ENCODE measurements at places on chromosomes 1 and 21.

GRCh38 chr1:105865546-105865945 lies 1190.9 kb upstream of the PRMT6 start:
- no peak for DNase-seq

GRCh38 chr1:209010475-209011230 lies 572.9 kb upstream of the CAMK1G start:
- no peak for DNase-seq

- no peak for DNase-seq
Measured at GRCh38 chr1:246860401-246860800, 71.3 kb downstream of the AHCTF1 start.

DNA sequence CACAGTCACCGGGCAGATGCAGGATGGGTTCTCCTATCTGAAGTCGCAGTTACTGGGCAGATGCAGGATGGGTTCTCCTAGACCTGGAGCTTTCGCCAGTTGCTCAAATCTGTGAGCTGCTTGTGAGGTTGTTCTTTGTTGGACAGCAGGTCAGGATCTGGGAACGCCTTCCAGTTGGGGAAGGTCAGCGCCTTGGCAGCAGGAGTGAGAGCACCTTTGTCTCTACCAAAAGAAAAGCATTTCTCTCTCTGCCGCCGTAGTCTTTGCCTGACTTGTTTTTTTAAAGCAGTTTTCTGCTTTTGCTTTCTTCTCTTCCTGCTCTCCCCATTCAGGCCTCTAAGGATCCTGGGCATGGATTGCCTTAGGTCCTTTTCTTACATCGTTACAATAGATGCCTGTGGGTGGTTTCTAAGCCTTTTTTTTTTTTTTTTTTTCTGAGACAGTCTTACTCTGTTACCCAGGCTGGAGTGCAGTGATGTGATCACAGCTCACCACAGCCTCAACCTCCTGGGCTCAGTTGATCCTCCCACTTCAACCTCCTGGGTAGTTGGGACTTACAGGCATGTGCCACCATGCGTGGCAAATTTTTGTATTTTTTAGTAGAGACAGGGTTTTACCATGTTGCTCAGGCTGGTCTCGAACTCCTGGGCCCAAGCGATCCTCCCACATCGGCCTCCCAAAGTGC lies 15.7 kb downstream of the PEX14 start:
- DNase-seq = no peak

DNA sequence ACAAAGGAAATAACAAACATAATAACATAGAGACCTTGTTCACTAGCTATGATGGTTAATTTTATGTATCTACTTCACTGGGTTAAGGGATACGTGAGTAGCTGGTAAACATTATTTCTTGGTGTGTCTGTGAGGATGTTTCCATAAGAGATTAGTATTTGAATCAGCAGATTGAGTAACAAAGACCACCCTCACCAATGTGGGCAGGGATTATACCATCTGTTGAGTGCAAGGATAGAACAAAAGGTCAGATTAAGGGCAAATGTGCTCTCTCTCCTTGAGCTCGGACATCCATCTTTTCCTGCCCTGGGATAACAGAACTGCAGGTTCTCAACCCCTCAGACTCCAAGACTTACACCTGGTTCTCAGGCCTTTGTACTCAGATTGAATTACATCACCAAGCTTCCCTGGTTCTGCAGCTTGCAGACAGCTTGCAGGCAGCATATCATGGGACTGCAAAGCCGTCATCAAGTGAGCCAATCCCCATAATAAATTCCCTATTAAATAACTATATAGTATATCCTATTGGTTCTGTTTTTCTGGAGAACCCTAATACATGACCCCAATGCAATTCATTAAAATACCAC lies 9.2 kb downstream of the SPATA6 start:
- DNase-seq = no peak

DNA sequence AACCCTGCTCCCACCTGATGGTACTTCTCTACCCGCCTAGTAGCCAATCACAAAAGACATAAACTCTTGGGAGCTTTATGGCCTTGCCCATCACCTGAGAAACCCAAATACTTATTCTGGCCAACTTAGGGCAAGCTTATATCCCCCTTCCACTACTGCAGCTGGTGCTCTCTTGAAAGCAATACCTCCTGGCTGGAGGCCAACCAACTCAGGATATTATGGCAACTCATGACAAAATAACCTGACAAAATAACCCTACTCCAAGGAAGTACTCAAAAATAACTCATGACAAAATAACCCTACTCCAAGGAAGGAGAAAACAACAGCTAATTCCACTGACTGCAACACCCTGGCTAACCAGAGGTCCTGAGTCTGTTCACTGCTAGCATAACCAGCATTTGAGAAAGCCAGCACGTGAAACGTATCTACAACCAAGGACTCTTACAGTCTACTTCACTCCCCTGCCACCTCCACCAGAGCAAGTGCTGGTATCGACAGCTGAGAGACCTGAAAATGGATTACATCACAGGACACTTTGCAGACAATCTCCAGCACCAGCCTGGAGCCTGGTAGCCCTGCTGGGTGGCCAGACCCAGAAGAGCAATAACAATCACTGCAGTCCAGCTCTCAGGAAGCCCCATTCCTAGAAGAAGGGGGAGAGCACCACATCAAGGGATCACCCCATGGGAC lies 179.9 kb downstream of the COL24A1 start:
- DNase-seq = no peak

DNA sequence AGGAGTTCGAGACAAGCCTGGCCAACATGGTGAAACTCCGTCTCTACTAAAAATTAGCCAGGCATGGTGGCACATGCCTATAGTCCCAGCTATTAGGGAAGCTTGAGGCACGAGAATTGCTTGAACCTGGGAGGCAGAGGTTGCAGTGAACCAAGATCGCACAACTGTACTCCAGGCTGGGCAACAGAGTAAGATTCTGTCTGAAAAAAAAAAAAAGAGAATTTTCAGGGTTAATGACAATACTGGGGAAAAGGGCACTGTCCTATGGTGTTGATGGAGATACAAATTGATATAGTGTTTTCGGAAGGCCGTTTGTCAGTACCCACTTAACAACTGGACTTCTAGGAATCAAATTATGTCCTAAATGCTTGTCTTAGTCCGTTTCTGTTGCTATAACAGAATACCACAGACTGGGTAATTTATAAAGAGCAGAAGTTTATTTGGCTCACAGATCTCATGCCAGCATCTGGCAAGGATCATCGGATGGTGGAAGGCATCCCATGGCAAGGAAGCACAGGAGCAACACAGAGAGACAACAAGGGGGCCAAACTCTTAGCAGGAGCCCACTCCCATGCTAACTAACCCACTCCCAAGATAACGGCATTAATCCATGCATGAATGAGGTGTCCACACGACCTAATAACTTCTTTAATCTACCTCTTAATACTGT lies 41.3 kb downstream of the ZBTB8A start:
- DNase-seq = no peak

- no peak for DNase-seq
Measured at GRCh38 chr21:23743821-23744220, 1863.5 kb downstream of the MRPL39 start.

GRCh38 chr1:202005958-202006357 lies 4.4 kb upstream of the ELF3 start:
- no peak for DNase-seq

DNA sequence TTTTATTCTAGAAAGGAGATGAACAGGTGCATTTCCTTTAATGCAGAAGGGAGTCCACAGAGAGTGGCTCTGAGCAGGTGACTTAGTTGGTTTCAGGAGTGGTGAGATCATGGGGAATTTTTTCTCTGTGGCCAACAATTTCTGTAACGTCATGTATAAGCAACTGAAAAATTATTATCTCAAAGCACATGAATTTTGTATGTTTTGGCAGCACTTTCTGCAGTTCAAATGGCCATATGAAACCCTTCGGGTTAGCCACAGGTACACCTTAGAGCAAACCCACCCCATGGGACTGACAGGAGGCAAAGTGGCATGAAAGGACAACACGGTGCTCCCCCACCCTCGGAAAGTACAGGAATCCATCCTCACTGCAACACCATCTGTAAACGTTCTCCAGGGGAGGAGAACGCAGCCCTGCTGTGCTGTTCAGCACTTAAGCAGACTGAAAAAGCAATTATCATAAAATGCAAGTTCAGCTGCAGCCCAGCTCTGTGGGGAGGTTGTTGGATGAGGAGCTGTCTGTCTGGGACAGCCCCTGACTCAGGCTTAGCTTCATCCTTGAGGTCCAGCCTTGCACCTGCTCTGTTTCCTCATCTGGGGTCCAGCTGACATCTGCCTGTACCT lies 55.8 kb upstream of the CLDN14 start:
- DNase-seq = no peak

- no peak for DNase-seq
Measured at GRCh38 chr21:32186804-32187203, 92.0 kb downstream of the MIS18A start.

GRCh38 chr1:101738475-101738874 lies 258.3 kb downstream of the OLFM3 start:
- DNase-seq = no peak

DNA sequence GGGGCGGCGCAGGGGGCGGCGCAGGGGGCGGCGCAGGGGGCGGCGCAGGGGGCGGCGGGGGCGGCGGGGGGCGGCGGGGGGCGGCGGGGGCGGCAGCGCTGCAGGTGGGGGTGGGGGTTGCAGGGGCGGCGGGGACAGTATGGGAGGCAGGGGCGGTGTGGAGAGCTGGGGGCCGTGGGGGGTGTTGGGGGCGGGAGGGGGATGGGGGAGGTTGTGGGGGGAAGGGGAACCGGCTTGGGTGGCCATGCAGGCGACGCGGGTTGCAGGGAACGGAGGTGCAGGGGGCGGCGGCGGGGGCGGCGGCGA lies 13.0 kb upstream of the SLC19A1 start:
- no peak for DNase-seq

GRCh38 chr1:39733161-39733560 lies 5.5 kb upstream of the PPIE start:
- DNase-seq = no peak

- no peak for DNase-seq
Measured at GRCh38 chr1:234730770-234731568, 121.0 kb upstream of the IRF2BP2 start.

DNA sequence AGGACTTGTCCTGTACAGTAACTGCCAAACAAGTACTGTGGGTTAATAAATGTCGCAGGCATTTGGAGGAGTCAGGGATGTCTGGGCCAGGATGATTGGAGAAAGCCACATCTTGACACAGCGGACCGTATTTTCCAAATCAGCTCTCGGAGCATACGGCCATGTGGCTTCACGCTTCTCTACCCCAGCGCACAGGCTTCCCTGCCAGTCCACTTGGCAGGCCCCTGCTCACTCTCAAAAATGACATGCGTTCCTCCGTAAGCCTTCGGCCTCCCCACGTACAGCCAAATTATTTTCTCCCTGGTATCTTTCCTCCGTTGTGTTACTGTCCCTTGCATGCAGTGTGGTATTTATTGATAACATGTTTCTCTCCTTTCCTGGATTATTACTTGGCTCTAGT lies 7.2 kb upstream of the LRRC38 start:
- DNase-seq = no peak

DNA sequence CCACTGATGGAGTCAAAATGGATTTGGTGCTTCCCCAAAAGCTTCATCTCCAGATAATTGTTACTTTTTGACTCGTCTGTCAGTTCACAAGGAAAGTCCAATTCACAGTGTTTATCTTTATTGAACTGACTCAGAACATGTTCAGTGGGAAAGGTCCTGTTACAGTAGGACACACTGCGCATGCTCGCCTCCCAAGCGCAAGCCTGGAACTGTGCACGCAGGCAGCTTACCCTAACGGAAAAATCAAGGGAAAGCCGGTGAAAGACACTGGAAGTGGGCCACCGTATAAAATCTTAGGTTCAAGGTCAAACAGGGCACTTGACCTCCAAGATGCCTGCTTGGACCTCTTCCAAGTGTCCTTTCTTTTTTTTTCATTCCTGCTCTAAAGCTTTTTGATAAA lies 174.6 kb downstream of the USP25 start:
- DNase-seq = no peak

DNA sequence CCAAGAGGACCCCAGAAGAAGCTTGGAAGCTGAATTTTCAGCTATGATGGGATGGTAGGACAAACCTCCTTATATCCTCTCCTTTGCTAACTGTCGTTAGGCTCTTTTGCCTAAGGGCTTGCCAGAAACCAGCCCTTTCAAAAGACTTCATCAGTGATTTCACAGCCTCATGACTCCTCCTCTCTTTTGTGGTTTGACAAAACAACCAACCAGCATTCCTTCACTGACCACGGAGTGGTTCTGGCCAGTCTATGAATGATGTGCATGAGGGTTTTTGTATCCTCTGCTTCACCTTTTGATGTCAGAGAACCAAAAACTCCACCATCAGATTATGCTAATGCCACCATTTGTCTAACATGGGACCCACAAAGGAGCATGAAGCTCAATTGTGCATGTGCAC lies 116.9 kb upstream of the COA6 start:
- DNase-seq = no peak

DNA sequence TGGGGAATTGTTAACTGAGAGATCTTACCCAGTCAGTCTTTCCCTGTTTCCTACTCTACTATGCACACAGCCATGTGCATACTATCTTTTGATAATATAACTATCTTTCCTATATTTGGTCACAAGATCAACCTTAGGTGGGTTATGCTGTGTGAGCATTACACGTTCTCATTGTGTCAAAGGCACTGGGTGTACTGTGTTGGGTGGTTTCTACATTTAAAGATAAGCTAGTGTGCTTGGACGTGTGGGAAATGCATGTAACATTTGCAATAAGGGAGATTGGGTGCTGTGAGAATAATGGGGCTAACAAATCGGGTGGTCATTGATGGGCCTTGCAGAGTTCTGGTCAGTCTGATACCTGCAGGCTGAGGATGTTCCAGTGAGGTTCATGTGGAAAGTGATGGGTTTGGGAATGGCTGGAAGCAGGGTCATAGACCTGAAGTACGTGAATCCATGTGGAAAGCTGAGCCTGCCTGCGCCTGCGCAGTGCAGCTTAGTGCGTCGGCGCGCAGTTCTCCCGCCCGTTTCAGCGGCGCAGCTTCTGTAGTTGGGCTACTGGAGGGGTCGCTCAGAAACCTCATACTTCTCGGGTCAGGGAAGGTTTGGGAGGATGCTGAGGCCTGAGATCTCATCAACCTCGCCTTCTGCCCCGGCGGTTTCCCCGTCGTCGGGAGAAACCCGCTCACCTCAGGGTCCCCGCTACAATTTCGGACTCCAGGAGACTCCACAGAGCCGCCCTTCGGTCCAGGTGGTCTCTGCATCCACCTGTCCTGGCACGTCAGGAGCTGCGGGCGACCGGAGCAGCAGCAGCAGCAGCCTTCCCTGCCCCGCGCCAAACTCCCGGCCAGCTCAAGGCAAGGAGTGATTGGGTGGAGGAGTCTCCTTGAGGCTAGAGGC lies at the start of gene MSH4:
TSS of gene MSH4 (plus strand) at position 507 of the 897 bp plus-strand sequence. CDS start at position 611, 104 bp downstream.
- no peak for DNase-seq

GRCh38 chr1:19081218-19081893 lies 124.9 kb upstream of the IFFO2 start:
- no peak for DNase-seq
